Liver (tissue), 10 donors: ENCODE measurements at places on chromosomes 13 and 19. TPM values are rescaled to one million over a fixed set of nuclear protein-coding genes. Genes with fewer than 3 reads are reported as not detected.

DNA sequence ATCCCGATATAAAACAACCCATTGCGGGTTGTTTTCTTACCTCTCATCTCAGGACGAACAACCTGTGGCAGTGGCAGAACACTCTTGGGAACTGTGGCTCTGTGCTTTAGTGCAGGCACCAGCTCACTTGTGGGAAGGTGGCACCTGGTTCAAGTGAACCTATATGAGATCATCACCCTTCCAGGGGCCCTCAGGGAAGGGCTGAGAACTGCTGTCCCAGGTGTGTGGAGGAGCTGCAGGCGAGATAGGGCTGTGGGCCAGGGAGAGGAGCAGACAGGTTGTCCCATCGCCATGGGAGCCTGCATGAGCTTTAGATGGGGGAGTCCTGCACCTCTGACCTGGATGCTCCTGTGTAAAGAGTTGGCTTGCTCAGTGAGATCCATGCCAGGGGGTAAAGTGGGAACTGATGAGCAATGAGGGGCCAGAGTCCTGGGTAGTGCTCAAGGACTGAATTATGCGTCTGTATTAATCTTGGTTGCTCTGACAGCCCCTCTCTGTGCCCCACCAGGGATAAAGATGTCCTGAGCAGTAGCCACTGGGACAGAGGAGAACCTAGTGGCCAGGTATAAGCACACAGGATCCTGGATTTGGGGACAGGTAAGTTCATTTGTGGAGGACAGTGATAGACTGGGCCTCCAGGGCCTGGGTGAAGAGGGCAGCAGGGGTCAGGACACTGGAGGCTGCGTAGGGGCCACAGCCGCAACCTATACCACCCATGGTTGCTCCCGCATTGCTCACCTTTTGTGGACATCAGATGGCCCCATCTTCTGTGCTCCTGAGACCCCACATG lies 8.7 kb downstream of the CEACAM4 start:
- no peak for DNase-seq

GRCh38 chr13:46665248-46665632 lies 112.3 kb downstream of the LRCH1 start:
- DNase-seq: no peak

DNA sequence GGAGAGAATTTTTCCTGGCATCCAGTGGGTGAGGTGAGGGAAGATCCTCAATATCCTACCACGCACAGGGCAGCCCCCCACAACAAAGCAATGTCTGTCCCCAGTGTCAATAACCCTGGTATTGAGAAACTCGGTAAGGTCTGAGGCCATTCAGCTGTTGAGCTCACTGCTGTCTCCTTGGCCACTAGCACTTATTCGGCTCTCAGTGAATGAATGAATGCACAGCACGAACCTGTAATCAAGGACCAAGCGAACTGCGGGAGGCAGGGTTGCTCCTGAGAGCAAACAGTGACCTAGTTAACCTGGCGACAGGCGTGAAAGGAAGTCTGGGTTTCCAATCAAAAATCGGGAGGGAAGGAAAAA lies 640 bp downstream of the ZSCAN5A start:
- DNase-seq: peak; percentile 49

- no peak for DNase-seq
Measured at GRCh38 chr19:53463263-53463662, 4.3 kb upstream of the ZNF813 start.

GRCh38 chr19:1863638-1864479 lies 480 bp upstream of the KLF16 start:
- peak; percentile 92 for DNase-seq

DNA sequence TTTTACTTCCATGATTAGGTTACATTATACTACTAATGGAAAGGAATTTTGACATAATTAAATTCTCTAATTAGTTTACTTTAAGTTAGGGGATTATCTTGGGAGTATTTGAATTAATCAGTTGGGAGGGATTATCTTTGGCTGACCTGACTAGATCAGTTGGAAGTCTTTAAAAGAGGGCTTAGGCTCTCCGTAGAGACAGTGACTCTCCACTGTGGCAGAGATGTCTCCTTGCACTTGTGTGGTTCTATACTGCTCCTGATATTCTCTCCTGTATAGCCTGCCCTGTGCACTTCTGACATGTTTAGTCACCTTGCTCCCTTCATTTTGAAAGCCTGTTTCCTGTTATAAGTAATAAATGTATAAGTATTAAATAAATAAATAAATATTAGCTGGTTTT lies 1612.3 kb upstream of the PRR20A start:
- DNase-seq: no peak

DNA sequence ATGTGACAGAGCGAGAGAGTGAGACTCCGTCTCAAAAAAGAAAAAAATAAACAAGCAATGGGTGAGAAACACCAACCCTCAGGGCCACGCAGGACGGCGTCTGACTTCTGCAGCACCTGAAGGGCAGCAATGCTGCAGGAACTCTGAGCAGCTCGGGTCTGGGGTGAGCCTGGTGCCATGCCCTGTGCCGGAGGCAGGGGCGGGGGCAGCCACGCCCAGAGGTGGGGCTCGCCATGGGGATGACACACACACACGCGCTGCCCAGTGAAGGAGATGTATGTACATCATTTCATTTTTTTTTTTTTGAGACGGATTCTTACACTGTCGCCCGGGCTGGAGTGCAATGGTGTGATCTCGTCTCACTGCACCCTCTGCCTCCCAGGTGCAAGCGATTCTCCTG lies 24.3 kb downstream of the GPX4 start:
- DNase-seq: no peak

- DNase-seq: no peak
Measured at GRCh38 chr19:11649941-11650340, 52.7 kb downstream of the ZNF627 start.

Gene CBY2
- not detected for polyA plus RNA-seq
